ENCODE measurements at places on chromosomes 12 and 14.

- DNase-seq = no peak
Observed at GRCh38 chr14:99327458-99328250, 55.7 kb upstream of the BCL11B start.

- DNase-seq = no peak
Observed at GRCh38 chr12:96136725-96137378, 57.3 kb upstream of the ELK3 start.

DNA sequence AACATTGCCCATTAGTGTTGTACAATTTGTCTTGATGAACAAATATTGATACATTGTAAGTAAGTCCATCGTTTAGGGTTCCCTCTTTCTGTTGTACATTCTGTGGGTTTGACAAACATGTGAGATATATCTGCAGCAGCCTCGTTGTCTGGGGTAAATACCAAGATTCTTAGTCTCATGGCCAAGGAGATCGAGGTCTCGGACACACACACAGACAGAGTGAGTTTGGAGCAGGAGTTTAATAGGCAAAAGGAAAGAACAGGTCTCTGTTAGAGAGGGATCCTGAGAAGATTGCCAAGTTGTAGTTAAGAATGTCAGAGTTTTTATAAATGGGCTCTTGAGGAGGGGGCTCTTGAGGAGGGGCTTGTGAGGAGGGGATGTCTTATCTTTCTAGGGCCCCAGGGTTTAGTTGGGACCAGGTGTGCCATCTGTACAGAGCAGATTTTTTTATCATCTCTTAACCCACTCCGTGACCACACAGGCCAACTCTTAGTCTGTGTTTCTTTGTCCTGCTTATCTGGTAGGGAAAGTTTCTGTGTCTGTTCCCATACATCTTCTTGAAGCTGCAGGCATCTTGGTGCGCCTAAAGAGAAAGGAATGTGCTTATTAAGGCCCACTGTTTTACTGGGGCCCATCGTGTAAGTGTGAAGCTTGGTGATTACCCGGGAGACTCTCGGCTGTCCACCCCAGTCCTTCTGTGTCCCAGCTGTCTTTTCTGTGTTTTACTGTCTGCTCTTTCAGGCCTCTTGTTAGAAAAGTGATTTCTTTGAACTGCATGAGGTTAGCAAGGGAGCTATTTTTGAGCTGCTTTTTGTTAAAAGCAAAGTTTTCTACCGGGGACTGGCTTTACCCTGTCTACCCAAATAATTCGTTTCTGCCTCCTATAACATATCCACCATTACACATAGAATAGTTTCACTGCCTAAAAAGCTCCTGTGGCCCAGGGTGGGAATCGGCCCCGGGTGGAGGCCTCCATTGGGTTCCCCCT lies 22.4 kb upstream of the CLEC2D start:
- DNase-seq = no peak

DNA sequence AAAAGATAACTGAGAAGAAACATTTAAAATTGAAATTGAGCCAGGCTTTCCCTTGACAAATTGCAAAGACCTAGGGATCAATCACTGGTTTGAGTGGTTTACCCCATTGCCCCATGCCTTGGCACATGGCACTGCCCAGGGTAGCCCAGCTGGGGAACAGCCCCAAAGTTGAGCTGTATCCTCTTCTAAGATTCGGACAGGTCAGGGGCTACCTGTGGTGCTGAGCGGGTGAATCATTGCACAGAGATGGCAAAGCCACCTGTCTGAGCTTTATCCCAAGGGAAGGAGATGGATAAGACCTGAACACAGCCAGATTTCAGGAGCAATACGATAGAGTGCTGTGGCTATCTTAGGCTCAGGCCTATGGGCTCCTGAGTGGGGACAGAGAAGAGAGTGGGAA lies 7.0 kb downstream of the IFI27L2 start:
- no peak for DNase-seq

GRCh38 chr12:57159311-57159710 lies 11.9 kb upstream of the LRP1-AS start:
- DNase-seq = no peak

- no peak for DNase-seq
Observed at GRCh38 chr14:59863806-59864525, 6.6 kb downstream of the RTN1 start.

GRCh38 chr12:112097641-112098040 lies 10.9 kb downstream of the NAA25 start:
- DNase-seq = no peak

- no peak for DNase-seq
Observed at GRCh38 chr14:55586411-55586810, 6.4 kb downstream of the KTN1 start.

DNA sequence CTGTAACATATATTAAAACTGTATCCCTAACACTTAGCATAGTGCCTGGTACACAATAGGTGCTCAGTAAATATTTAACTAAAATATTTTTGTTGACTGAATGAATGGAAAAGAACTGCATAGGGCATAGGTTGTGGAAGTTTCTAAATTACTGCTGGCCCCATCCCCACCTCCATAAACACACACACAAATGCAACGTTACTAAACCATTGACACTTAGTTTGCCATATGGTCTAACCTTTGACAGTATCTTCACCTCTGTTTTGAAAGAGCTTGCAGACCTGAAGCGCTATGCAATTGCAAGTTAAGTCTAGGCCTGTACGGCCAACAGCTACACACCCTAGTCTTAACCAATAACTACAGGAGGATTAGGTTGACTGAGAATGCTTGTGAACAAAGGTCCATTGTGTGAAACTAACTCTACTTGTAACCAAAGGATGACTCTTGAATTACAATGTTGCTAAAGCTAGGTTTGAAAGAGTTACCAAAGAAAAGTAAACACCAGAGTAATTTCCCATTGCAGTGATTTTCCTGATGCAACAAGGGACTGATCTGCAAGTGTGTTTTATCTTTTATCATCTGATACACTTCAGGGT lies 924 bp upstream of the MANSC1 start:
- peak; percentile 73 for DNase-seq

DNA sequence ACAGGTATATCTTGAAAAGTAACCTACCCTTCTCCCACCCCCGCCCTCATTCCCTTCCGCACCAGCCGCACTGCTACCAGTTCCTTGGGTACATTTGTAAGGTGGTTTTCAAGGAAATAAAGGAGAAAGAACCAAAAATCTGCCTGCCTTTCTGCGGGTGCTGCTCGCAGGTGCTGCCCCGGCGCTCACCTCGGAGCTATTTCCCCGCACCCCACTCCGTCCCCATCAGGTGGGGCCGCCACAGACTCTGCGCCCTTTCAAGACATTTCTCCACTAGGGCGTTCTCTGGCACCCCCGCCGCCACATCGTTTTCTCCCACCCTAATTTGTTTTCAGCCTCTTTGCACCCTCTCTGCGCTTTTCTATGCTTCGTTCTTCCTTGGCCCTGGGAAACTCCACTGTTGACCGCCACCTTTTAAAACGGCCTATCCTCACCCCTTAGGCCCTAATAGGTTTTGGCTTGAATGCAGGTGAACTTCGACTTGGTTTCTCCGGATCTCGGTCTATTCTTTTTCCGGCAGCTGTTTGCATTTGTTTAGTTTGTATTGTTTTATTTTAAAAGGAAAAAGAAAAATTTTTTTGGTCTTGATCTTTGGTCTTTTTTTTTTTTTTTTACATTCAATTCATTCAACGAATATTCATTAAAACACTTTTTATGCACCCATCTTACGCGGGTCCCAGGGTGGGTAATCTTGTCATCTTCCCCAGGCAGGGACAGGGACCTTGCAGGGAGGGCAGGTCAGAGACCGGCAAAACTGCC lies 3.0 kb downstream of the VSX2 start:
- DNase-seq = no peak

GRCh38 chr12:64665514-64665913 lies 55.2 kb downstream of the RASSF3 start:
- no peak for DNase-seq

GRCh38 chr14:90523544-90523943 lies 126.7 kb downstream of the CALM1 start:
- no peak for DNase-seq

DNA sequence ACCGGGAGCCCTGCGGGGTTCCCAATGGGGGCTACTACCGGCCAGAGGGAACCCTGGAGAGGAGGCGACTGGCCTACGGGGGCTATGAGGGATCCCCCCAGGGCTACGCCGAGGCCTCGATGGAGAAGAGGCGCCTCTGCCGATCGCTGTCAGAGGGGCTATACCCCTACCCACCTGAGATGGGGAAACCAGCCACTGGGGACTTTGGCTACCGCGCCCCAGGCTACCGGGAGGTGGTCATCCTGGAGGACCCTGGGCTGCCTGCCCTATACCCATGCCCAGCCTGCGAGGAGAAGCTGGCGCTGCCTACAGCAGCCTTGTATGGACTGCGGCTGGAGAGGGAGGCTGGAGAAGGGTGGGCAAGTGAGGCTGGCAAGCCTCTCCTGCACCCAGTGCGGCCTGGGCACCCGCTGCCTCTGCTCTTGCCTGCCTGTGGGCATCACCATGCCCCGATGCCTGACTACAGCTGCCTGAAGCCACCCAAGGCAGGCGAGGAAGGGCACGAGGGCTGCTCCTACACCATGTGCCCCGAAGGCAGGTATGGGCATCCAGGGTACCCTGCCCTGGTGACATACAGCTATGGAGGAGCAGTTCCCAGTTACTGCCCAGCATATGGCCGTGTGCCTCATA lies 9.7 kb downstream of the TNS2 start:
- DNase-seq = no peak

- DNase-seq = peak; percentile 12
Observed at GRCh38 chr12:40672741-40673271, 19.4 kb upstream of the CNTN1 start.

GRCh38 chr12:15918066-15918465 lies 6.9 kb downstream of the DERA start:
- DNase-seq = no peak

DNA sequence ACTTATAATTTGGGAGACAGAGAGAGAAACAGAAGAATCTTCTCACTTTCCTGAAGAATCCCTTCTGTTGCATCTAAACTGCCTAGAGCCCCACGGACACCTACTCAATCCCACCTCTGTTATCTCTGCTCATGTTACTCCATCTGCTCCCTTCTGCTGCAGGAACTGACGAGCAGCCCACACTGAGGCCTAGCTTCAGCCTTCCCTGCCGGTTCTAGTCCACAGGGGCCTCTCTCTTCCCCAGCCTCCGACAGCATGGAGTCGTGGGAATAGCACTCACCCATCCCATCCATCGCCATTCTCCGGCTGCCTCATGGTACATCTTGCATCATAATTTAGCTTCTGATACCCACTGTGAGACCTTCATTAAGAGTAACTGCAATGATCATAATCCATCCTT lies 4.0 kb downstream of the RAB15 start:
- no peak for DNase-seq

GRCh38 chr14:73269729-73270531 lies 32.6 kb downstream of the PAPLN start:
- no peak for DNase-seq

GRCh38 chr12:108833355-108833733 lies 24.0 kb downstream of the SSH1 start:
- peak; percentile 97 for DNase-seq

DNA sequence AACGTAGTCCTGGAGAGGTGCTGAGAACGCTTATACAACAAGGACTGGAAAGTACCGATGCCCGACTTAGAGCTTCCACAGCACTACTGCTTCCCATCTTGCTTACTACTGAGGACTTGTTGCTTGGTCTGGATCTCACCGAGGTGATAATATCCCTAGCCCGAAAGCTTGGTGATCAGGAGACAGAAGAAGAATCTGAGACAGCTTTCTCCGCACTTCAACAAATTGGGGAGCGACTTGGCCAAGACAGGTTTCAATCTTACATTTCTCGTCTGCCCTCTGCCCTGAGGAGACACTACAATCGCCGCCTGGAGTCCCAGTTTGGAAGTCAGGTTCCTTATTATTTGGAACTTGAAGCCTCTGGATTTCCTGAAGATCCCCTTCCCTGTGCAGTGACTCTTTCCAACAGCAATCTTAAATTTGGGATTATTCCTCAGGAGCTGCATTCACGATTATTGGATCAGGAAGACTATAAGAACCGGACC lies 1.1 kb downstream of the TOGARAM1 start:
- no peak for DNase-seq

DNA sequence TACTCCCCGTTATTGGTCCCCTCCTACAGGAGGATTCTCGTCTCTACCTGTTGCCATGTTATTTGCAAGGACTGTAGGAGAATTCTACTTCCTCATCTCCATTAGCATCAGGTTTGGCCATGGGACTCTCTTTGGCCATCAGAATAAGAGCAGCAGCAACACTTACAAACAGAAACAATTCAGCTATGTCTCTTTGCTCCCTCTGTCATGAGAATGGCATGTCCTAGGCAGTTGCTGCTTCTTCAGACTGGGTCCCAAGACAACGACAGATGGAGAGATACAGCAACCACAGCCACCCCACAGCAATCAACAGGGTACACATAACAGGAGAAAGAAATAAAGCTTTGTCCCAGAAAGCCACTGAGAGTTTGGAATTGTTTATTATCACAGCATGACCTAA lies 19.7 kb downstream of the SLC41A2 start:
- no peak for DNase-seq

DNA sequence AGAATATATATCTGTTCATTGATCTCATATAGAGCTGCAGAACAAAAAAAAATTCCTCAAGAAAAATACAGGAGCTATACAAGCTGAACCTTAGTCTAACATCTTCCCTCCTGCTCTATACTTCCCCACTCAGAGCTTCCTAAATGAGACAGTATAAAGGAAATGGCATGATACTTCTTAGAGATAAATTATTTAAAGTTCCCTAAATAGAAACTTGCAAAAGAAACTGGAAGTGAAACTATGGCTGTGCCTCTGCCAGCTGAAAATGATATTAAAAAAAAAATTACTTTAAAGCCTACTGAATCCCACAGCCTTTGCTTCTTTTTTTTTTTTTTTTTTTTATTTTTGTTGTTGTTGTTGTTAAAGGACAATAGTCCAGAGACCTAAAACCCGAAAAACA lies 11.6 kb upstream of the NEK9 start:
- DNase-seq = no peak

GRCh38 chr14:63287666-63288483 lies 30.9 kb downstream of the GPHB5 start:
- DNase-seq = no peak

- DNase-seq = no peak
Observed at GRCh38 chr12:130557886-130558765, 158.0 kb downstream of the RIMBP2 start.

- DNase-seq = no peak
Observed at GRCh38 chr12:123889848-123890535, 82.6 kb downstream of the CCDC92 start.

- no peak for DNase-seq
Observed at GRCh38 chr14:44767646-44768173, 194.0 kb downstream of the KLHL28 start.

- DNase-seq = no peak
Observed at GRCh38 chr14:71022012-71022869, 115.0 kb downstream of the PCNX1 start.

GRCh38 chr12:126534495-126534894 lies 1469.3 kb downstream of the AACS start:
- no peak for DNase-seq

- no peak for DNase-seq
Observed at GRCh38 chr12:109714141-109714912, 702 bp downstream of the FAM222A start.

GRCh38 chr14:53144244-53144643 lies 8.9 kb downstream of the DDHD1 start:
- DNase-seq = no peak

- peak; percentile 24 for DNase-seq
Observed at GRCh38 chr14:58297412-58297761, 968 bp upstream of the ARID4A start.
